Stimulated activated CD4-positive, alpha-beta T cell treated with anti-CD3 and anti-CD28 coated beads, Interleukin-2, amount 100 ng/mL, for 24 hours (primary cell): ENCODE measurements at places on chromosomes 4 and X.

- no peak for DNase-seq
Measured at GRCh38 chrX:133847340-133847994, 137.9 kb downstream of the GPC3 start.

DNA sequence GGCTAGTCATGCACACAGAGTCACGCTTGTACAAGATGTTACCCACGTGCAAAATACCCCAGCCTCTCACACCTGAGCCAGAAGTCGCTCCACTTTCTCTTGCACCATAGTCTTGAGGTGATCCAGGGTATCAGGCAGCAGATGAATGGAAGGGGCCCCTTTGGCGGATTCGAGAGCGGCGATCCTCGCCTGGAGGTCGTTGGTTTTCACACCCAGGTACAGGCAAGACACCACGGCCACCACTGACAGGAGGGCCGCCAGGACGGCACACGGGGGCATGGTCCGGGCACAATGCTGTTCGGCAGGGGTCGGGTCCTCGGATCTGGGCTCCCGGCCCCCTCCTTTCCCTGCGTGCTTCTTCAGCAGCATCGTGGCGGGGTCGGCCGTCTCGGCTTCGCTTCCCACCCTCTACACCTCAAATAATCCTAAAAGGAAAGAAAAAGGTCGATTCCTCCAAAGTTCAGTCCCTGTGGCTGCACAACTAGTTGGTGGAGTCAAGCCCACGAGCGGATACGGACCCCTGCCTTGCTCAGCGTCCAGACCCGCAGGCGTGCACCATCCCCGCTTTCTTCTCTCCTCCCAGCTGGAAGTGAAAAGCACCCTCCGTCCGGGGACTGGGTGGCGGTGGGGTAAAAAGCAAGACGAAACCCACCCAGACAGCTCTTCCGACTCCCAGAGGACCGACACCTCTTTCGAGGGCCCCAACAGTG lies 652 bp downstream of the COL25A1 start:
- DNase-seq = no peak

- DNase-seq = no peak
Measured at GRCh38 chrX:22952010-22952409, 47.8 kb upstream of the DDX53 start.

- DNase-seq = no peak
Measured at GRCh38 chr4:165725352-165725751, 147.7 kb upstream of the TLL1 start.

GRCh38 chrX:152895724-152896420 lies 2.0 kb upstream of the ZNF185 start:
- DNase-seq = no peak

DNA sequence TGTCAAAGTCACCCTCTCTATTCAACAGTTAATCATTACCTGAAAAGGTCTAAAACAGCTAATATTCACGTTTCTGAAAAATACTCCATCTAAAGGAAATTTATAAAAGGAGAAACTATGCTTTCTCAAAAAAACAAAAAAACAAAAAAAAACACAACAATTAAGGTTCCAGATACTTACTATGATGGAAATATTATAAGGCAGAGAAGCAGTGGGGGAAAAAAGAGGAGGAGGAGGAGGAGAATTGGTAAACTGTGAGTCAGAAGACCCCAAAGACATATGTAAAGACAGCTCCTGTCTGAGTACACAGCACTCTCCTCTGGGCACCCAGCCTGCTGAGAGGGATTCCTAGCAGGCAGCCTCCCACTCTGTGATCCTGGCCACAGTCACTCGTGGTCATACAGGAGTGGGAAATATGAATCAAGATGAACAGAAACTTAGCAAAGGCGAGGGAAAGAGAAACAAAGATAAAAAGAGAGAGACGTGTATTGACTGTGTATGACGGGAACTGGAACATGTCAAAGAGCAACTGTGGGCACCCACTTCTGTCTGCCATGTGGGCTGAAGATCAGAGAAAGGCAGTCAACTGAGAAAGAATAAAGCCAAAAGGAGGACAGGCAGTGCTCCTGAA lies 12.5 kb downstream of the KLHL15 start:
- peak; percentile 49 for DNase-seq

GRCh38 chr4:74111990-74112389 lies 13.0 kb upstream of the CXCL2 start:
- no peak for DNase-seq

- DNase-seq = no peak
Measured at GRCh38 chr4:67133162-67133561, 412.1 kb downstream of the CENPC start.

DNA sequence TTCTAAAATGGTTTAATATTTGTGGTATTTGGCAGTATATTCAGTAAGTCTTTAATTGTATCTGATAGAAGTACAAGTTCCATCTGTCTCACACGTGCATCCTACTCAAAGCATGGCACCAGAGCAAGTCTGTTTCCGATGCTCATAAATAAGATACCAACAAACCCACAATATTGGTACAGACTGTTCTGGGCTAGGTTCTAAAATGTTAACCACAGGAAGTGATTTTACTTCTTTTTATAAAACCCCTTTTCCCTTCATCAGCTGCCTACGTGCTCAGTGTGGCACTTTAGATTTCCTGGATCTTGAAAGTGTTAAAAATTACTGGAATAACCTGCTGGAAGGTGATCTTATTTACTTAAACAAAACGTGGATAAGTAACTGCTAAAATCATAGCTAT lies 165.1 kb downstream of the CFAP299 start:
- DNase-seq = no peak

GRCh38 chrX:1518512-1518911 lies 18.5 kb downstream of the P2RY8 start:
- DNase-seq = no peak

GRCh38 chr4:183321516-183321915 lies 710 bp downstream of the CLDN24 start:
- no peak for DNase-seq

DNA sequence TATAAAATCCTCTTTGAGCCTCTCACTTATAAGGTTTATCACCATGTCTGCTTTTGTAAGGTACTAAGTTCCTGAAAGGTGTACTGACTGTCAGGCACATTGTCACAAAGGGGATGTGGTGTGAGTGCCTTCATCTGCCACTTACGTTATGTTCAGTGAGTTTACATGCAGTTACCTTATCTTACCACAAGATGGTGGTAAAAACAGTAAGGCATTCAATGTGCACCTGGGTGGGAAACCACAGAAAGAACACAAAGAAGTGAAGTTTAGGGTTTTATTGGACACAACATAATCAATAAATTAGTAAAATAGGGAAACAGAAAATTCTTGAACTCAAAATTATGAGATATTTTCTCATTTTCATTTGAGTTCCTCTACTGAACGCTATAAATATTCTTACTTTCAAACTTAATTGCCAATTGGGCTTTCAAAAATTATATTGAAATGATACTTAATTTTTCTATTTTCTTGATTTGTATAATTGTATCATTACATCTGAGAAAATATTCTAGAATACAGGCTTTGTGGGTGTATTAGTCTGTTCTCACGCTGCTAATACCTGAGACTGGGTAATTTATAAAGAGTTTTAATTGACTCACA lies 650.8 kb downstream of the PCDH7 start:
- DNase-seq = no peak

DNA sequence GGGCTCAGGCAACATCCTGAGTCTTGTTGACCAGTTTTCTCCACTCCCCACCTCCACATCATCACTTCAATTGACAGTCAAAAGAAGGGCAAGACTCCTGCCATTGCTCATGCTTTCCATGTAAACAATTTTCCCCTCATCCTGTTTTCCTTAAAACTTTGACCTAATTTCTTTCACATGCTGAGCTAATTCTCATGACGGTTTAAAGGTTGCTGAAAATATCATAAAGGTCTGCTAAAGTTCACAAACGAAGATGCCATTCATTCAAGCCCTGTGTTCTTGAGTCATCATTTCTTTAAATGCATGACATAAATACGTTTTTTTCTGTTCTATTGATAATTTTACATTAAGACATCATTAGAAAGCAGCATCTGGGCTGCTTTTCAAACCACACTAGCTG lies 353.9 kb downstream of the NKX6-1 start:
- DNase-seq = no peak

GRCh38 chr4:36206012-36206411 lies 38.3 kb downstream of the ARAP2 start:
- DNase-seq = no peak

DNA sequence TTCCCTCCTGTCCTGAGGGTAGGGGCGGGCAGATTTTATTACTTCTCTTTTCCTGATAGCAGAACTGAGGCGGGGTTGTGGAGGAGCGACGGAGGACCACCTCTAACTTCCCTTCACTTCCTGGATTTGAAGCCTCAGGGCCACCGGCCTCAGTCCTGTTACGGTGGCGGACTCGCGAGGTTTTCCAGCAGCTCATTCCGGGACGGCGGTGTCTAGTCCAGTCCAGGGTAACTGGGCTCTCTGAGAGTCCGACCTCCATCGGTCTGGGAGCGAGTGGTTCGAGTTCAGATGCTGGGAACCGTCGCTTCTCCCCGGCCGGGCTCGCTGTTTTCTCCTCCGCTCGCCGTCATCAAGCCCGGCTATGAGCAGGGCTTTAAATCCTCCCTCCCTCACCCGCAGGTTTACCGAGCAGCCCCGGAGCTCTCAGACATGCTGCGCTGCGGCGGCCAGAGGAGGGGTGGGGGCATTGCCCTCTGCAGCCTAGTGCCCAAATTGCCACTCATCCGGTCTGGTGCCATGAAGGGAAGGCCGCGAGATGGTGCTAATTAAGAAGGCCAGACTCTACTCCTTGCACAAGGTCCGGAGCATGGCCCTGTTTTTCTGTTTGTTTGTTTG lies 23.3 kb downstream of the HAND2 start:
- peak; percentile 13 for DNase-seq

- no peak for DNase-seq
Measured at GRCh38 chr4:89469930-89470375, 162.4 kb upstream of the GPRIN3 start.

- DNase-seq = no peak
Measured at GRCh38 chr4:98573791-98574190, 84.6 kb downstream of the TSPAN5 start.

GRCh38 chrX:110081740-110082139 lies 78.8 kb downstream of the TMEM164 start:
- no peak for DNase-seq

DNA sequence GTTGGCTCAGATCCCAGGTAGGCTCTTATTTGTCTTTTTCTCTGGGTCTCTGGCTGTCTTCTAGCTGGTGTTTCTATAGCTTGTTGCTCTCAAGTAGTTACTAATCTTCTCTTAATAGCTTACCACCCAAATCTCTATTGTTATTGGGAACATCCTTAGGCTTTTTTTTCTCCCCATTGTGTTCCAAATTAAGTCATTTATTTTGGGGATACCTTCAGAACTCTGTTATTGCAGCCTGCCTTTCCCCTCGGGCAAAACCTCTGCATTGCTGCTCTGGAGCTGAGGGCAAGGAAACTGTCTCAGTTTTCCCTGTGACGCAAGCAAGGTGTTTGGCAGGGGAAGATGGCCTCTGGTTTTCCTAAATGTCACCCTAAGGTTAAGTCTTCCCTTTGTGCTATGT lies 338.1 kb upstream of the ZCCHC13 start:
- DNase-seq = no peak

DNA sequence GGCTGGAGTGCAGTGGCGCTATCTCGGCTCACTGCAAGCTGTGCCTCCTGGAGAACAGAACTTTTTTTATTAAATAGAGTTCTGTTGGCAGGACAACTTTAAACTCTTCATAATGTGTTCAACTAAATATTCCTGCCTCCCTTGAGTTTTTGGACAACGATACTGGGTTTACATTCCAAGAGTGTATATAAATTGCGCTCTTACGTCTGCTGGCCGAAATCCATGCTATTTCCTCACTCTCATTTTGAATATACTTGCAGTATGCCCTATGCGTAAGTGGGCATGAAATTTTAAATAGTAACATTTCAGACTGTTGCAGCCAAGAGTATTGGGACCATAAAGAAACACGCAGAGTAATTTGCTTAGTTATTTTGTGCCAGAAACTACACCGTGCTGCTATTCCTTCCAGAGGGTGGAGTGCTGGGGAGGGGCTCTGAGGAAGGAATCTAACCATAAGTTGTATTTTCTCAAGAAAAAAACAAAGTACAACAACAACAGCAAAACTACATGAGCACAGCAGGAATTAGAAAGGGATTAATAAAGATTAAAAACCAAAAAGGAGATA lies 480.0 kb downstream of the NLGN4X start:
- no peak for DNase-seq

DNA sequence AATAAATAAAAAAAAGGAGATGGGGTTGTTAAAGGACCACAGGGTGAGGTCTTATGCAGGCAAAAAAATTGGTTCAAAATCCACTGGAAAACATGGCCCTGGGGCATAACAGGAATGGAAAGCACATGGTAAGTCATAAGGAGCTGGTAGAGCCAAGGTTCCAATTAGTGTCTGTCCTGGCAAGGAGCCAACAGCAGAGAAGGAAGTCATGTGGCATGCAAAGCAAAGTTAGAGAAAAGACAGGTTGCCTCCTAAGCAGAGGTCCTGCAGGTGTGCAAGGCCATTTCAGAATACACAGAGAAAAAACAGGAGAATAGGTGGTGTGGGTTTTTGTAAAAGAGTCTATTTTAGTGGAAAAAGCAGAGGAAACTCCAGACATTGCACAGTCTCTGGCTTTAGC lies 1881.7 kb downstream of the ARAP2 start:
- DNase-seq = no peak

DNA sequence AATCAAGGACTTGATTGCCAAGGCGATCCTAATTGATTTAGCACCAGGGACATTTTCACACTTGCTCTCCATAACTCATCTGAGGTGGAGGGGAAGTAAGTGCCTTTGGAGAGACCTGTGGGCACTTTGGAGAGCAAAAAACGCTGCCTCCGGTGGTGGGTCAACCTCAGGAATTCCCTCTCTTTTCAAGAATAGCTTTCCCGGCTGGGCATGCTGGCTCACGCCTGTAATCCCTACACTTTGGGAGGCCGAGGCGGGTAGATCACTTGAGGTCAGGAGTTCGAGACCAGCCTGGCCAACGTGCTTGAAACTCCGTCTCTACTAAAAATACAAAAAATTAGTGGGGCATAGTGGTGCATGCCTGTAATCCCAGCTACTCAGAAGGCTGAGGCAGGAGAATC lies 49.2 kb downstream of the PRPS1 start:
- DNase-seq = no peak

GRCh38 chrX:355329-356050 lies 31.2 kb downstream of the PPP2R3B start:
- no peak for DNase-seq

DNA sequence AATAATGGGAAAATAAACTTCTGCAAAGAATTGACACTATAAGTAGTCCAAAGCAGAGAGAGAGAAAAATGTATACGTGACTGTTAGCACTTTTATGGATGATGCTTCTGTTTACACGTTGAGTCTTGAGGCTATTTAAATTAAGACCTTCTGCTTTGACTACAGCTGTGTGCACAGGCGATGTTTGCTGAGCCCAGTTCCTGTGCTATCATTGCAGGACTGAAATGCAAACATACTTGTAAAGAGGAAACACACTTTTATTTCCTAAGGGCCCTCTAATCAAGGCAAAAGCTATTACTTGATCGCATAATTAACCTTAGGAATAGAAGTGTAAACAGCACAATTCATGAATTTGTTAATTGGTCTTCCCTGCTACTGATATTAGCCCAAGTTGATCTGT lies 226.9 kb downstream of the FBXW7 start:
- DNase-seq = no peak

GRCh38 chr4:156252358-156252921 lies 298.8 kb upstream of the CTSO start:
- no peak for DNase-seq

GRCh38 chr4:103011378-103012025 lies 8.0 kb downstream of the SLC9B1 start:
- no peak for DNase-seq
